ENCODE measurements at places on chromosomes 4 and X.

- no peak for DNase-seq
These were observed 1112.5 kb downstream of the TECRL start for GRCh38 chr4:63296773-63297172.

DNA sequence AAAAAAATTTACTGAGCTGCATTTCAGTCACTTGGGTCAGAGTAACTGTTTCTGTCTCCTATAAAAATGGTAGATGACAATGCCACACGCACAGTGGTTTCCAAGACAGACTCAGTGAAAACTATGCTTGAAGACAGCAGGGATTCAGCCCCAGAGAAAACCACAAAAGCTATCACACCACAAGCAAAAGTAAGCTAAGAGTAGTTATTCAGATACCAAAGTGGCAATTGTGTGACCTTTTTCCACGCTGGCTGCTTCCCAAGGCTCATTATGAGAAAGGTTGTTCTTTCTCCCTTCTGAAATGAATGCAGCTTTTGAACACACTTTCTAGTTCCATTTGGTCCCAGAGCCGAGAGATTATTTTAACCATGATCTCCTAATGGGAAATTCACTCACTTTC, 46.4 kb upstream of the GPM6B start:
- no peak for DNase-seq

DNA sequence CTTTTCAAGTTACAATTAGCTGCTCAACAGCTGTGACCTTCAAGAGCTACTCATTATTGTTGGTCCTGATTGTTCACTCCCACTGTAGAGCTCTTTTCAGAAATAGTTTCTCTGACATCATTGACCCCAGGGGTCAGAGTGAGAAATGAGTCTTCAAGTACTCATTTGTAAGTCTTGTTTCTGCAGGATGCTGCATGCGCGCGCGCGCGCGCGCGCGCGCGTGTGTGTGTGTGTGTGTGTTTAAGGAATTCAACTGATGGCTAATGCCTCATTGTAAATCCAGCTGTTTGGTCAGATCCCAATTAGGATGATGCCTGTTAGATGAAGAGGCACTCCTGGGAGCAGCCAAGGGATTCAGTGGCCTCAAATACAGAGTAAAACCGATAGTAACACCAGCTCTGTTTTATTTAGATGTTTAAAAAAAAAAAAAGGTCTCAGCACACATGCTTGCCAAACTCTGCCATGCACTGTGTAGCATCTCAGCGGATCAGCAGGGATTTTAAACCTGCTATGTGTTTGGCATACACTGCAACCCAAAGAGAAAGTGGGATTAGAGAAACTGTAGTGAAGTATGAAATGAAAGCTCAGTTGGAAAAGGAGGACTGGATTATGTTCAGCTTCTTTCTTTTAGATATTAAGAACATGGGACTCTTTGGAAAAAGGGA, 332.3 kb downstream of the ADGRL3 start:
- DNase-seq, result no peak

- DNase-seq, result no peak
These were observed 156.6 kb upstream of the CTSO start for GRCh38 chr4:156109943-156110900.

DNA sequence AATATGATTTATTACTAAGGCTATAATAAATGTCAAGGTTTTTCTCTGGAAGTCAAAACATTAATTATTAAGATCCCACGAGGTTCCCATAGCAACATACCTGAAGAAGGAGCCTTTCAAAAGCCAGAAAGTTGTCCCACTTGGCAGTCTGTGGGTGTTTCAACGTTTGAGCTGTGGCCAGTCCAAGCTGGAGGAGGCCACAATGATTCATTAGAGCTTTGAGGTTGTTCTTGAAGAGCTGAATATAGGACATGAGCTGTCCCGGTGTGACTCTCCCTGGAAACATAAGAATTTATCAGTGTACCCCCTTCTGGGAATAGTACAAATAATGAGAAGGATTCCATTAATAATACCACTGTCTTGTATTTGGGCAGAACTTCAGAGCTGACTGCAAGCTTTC, 92.1 kb downstream of the SCFD2 start:
- no peak for DNase-seq

DNA sequence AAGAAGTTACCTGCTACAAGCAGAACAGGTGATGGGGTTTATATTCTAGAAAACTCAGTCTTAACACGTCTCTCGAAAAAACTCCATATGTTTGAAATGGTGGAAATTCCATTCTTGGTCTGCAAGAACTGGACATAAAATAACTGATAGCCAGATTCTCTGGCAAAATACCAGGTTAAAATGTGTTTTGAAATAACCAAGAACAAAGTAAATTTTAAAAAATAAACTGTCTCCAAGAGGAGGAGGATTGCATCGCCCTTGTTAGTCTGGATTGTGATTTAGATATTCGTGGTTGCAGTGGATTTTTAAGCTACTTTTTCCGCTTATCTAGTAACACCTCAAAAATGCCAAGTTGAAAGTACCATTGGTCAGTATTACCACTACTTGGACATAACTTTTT, 40.8 kb downstream of the CENPU start:
- peak; percentile 4 for DNase-seq

DNA sequence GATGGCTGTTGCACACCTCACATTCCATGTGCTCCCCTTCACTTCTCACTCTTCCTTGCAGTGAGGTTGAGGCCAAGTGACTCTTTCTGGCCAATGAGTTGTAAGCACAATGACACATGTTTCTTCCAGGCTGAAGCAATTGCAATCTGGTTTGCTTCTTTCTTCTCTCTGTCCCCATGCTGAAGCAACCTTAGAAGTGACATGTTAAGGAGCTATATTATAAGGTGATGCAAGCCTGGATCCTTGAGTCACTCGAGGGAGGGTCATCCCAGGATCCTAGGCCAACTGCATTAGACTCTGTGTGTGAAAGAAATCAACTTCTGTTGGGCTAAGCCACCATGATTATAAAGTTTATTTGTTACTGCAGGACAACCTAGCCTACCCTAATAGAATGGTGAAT, 45.5 kb upstream of the HS3ST1 start:
- DNase-seq, result no peak

- DNase-seq, result peak; percentile 52
These were observed 90.7 kb upstream of the S100G start for GRCh38 chrX:16559206-16559619.

- DNase-seq, result no peak
These were observed at the start of gene FLNA for GRCh38 chrX:154374313-154375155. TSS of gene FLNA (minus strand) at chrX:154374634. CDS start at chrX:154371245, 3,389 bp downstream.
